HAP-1 (cell line): ENCODE measurements at places on chromosomes 4 and X.
A peak's percentile ranks its signal among the peaks of the same experiment; 100 is the strongest.

DNA sequence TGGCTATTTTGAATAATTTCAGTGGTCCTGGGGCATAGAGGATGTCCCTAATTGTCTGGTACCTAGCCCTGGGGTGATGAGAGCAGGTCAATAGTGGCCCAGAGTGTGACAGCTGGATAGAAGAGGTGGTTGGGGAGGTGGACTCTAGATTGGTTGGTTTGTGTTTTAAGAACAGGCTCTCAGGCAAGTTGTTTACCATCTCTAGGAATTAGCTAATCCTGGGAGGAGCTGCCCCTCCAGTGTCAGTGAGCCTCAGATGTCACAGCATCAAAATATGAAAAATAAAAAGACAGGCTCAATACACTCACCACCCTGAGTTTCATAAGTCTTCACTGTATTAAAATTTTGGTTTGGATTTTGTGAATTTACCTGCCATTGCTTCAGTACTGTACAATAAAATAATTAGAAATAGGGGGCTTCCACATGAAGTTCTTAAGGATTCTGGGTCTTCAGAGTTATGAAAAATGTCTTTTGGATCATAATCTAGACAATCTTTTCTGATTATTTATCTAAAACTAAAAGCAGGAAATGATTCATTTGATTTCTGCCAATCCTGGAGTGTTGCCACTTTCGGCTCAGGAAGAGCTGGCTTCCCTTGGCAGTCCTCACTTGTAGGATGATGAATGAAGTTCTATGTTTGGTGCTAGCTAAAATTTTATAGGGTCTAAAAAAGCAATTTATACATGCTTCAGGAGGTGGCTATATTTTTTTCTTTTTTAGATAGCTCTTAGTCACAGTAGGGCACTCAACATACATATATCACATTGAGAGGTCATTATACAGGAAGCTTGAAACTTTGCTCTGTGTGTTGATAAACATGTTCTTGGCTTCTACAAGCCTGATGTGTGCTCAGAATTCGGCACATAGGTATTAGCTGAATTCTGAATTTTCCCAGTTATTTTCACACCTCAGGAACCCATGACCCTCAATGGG lies 395.1 kb downstream of the RAB28 start:
- no peak for DNase-seq

DNA sequence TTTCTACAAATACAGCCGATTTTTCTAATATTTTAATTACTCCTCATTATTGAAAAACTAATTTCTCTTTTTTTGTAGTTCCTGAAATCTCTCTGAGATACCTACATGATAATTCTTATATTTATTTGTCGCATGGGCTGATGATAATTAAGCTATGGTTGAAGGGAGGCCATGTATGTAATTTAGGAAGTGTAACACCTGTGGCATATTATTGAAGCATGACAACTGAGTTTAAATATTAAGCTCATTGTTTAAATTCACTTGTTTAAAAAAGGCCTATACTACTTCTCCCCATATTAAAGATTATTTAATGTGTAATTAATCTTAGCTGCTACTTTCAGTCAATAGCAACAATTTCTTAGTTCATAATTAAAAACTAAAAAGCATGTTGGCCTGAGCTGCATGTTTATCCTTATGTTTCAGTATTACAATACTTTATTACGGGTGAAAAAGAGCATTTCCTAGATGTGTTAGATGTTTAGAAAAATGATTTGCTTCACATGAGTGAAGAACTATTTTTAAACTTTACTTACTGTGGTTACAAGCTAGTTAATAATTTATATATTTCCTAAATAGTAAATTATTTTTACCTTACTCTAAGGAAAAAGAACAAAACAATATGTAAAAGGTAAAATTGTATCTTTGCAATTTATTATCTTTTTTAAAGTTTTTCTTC lies 122.4 kb downstream of the RAP1GDS1 start:
- DNase-seq = no peak

DNA sequence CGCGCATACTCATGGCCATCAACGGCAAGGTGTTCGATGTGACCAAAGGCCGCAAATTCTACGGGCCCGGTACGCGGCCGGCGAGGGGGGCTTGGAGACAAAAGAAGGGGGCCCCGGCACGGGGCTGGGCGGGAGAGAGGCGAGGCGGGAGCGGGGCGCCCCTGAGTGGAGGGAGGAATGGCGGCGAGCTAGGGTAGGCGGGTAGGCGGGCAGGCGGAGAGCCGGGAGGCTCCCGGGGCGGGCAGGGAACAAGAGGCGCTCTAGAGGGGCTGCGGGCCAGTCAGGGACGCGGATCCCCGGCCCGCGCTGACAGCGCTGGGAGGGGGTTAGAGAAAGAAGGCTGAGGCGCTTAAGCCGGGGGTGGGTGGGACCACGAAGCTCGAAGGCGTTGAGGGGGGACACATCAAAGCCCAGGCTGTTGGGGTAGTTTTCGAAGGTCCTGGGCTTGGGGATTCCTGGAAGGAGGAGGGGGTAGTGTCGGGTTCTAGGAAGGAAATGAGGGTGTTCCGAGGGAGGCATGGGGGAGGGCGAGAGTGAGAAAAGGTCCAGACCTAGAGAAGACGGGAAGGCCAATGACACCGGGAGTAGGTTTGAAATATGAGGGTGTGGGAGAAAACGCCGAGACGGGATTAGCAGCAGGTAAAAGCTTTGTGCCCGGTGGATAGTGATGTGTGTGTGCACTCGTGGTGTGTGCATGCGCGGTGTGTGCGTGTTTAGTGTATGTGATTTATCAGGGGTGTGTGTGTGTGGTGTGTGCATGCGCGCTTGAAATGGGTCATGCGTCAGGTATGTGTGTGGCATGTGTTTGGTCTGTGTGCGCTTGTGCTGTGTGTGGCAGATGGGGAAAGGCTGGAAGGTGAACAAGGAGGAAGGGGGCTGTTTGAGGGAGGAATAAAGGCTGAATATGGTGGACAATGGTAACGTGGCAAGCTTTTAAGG lies 807 bp downstream of the PGRMC1 start:
- peak; percentile 41 for DNase-seq

GRCh38 chr4:42579903-42580302 lies 77.0 kb downstream of the ATP8A1 start:
- DNase-seq = no peak

GRCh38 chr4:81142744-81143143 lies 72.3 kb downstream of the PRKG2 start:
- DNase-seq = no peak

GRCh38 chr4:10416441-10416840 lies 40.8 kb downstream of the ZNF518B start:
- no peak for DNase-seq

GRCh38 chrX:9349572-9350494 lies 115.0 kb upstream of the TBL1X start:
- DNase-seq = no peak

DNA sequence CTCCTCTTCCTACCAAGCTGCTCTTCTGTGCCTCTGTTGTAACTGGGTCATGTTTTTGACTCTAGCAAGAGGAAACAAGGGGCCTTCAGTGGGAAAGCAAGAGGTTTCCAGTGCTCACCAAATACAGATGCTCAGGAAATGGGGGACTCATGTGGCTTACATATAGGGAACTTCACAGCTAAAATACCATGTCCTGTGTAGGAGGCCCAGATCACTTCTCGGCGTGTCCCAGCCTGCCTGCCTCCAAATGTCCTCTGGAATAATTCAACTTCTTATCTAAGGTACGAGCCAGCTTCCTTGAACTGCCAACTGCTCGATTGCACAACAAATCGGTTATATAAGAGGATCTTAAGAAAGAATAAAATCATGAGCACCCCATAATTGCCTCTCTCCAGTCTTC lies 161.3 kb downstream of the KIT start:
- no peak for DNase-seq

GRCh38 chrX:40155589-40156469 lies 58.1 kb upstream of the BCOR start:
- no peak for DNase-seq

DNA sequence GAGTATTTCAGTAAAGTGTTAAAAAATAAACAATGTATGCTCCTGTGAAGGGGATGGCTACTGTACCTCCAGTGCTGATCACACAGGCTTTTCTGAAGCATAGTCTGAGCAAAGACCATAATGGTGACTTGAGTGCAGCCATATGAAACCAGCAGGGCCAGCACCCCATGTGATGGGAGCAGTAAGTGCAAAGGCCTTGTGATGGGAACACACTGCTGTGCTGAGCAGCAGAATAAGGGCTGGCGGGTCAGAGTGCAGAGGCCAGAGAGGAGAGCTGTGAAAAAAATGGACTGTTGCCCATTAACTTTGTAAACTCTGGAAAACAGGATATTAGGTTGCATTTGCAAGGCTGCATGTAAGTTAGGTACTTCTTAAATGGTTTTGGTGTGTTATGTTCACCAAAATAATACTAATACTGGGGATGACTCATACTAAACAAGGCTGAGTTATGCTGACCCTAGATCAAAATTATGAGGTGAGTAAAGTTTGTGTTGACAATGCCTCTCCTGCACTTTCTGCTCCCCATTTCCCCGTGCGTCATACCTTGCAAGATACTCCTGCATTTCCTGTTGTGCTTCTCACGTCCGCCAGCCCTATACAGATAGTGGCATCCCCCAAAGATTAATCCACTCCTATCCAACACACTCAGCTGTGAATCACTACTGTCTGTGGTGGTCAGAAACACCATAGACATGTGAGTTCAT lies 67.0 kb upstream of the FAM9A start:
- no peak for DNase-seq

- no peak for DNase-seq
Observed at GRCh38 chr4:151745481-151746231, 15.2 kb downstream of the GATB start.

DNA sequence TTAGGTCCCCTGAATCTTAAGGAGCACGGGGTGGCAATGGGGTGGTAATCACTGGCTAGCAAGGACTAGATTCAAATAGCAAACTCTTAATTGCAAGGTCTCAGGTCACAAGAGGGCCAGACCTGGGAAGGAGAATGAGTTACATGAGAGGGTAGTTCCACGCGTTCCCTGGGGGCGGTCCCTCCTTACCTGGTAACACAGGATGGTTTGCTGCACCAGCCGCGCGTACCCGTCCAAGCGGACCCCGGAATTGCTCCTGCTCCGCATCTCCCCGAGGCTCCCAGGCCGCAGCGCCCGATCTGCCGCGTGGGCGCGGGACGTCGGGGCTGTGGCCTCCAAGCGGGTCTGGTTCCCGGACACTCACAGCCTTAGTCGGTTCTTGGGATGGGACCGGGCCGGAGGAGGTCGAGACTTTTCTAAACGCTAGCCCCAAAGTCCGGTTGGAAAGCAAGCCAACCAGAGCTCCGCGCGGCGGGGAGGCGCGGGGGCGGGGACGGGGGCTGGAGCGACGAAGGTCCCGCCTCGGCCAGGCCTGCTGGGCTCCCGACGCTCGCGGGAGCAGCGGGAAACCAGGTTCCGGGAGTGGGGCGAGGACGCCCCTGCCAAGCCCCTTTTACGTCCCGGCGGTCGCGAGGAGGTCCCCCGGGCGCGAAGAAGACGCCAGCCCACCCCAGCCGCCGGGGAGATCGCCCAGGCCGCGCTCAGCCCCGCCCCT lies at the start of gene PHKA2:
TSS of gene PHKA2 (minus strand) at position 449 of the 715 bp plus-strand sequence. CDS start at position 267, 182 bp downstream.
- DNase-seq = peak; percentile 8

DNA sequence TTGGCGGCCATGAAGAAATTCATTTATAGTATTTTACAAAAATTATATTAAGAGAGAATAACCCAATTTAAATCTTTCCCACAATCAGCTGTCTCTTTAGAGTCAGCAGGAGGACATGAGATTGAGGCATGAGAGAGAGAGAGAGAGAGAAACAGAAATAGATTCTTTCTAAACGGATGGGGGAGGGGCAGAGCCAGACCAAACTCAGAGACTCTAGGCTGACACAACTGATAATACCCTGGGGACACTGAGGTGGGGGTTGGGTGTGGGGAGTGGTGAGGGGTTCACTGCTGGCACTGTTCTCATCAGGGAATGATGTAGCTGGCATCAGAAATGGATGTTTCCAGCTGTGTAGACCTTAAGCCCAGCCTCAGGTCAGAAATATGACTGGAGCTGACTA lies 20.5 kb upstream of the HOPX start:
- DNase-seq = no peak

DNA sequence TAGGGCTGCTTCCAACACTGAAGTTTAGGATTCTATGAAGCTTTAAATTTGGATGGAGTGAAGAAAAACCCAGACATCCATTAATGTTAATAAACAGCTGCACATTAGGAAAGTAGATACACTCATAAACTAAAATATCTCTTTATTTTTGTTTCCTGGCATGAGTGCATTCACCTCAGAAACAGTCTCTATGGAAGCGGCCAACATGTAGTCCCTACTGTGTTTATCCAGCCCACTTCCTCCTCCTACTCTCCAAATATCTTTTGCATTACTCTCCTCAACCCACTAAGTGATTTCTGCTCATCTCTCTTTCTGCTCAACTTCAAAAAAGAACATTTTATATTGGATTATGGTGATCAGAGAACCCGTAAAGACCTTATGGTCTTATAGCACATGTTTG lies 180.3 kb upstream of the MXRA5 start:
- DNase-seq = no peak

DNA sequence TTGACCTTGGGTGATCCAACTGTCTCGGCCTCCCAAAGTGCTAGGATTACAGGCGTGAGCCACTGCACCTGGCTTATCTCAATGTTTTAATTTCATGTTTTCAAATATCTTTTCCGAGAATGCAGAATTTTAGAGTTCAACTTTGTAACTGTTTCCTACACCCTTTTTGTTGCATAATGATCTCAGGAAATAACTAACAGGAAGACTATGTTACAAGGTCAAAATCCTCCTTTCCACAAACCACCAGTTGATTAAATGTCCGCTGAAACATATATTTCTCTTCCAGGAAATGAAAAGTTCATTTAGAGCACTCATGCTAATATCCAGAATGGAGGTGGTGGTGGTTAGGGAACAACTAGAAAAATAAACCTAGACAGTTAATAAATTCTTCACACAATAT lies 377.8 kb downstream of the PPP4R3C start:
- no peak for DNase-seq

DNA sequence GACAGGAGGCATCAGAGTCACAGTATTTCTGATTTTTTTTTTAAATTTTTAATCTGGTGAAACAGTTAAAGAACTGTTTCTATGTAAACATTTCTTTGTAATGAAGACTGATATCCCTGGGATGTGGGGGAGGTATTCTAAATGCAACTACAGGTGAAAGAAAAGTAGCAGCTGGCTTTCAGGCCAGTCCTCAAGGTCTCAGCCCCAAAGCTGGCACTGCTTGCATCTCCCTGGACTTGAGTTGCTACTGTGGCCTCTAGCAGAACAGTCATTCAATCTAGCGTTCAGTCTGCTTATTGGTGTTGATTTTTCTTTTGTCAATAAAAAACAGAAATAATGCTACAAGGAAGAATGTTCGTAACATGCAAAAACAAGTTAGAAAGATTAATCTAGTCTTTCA lies 4.9 kb downstream of the MBNL3 start:
- DNase-seq = no peak

DNA sequence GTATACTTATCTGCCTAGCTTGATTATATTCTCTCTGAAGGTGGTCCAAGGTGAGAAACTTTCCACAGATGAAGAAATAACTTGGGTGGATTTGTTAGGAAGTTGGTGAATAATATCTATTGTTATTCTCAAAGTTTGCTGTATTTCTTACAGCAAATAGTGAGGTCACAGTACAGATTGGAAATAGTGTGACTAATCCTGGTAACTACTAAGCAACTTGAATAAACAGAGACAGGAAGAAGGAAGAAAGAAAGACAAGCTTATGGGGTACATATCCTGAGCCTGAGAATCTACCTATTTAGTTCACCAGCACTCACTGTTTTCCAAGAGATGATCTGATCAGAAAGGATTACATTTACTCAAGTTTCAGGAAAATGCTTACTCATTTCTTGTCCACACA lies 1416.1 kb downstream of the RPA4 start:
- DNase-seq = no peak
